IPS DF 6.9 (cell line): ENCODE measurements at places on chromosomes 4 and X.

DNA sequence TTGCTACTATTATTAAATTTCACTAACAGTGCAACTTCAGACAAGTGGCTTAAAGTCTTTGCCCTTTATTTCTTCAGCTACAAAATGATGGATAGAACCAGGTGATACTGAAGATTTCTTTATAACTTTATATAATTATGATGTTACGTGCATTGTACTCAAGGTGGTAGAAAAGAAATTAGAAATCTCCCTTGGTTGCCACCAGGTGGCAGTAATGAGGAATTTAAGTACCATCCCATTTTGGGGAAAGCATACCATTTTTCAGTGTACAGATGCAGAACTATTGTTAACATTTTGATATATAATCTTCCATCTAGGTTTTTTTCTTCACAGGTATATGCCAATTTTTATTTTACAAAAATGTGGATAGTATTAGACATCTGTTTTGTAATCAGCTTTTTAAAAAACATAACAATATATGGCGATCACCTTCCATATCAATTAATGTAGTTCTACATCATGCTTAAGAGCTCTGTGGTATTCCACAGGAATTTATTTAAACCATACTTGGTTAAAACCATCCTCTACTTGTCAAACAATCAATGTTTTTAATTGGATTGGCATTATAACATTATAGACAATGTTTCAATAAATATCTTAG, 37.7 kb upstream of the RAB33B start:
- H3K4me1 ChIP-seq: no peaks in the 10 kb centered on the region
- no peak overlapping the region for H3K27ac ChIP-seq
- no peaks in the 10 kb centered on the region for H3K36me3 ChIP-seq
- H3K4me3 ChIP-seq: no peak overlapping the region
- peak; percentile 13 for DNase-seq

DNA sequence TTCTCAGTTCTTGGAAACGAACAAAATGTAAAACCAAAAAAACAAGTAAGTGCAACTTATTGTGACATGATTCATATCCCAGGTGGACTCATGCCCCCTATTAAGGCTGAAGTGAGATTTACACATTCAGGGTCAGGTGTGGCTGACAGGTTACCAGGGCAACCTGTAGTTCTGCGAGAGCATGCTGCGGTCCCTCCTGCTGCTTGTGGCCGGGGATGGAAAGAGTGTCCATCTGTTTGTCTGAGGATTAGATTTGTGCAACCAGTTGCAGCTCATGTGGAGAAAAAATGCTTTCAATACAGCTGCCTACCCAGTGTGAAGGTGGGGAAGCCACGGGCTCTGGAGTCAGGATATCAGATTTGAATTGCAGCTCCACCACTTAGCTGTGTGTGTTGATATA, 78.8 kb downstream of the FAM184B start:
- no peak overlapping the region for H3K27ac ChIP-seq
- no peaks in the 10 kb centered on the region for H3K27me3 ChIP-seq
- no peak for DNase-seq
- H3K4me1 ChIP-seq: no peaks in the 10 kb centered on the region
- no peaks in the 10 kb centered on the region for H3K36me3 ChIP-seq

GRCh38 chrX:23235051-23235450, 99.6 kb upstream of the PTCHD1 start:
- no peak overlapping the region for H3K4me3 ChIP-seq
- no peak overlapping the region for H3K27ac ChIP-seq
- no peaks in the 10 kb centered on the region for H3K36me3 ChIP-seq
- H3K4me1 ChIP-seq: no peaks in the 10 kb centered on the region
- DNase-seq: no peak
- no peaks in the 10 kb centered on the region for H3K27me3 ChIP-seq

DNA sequence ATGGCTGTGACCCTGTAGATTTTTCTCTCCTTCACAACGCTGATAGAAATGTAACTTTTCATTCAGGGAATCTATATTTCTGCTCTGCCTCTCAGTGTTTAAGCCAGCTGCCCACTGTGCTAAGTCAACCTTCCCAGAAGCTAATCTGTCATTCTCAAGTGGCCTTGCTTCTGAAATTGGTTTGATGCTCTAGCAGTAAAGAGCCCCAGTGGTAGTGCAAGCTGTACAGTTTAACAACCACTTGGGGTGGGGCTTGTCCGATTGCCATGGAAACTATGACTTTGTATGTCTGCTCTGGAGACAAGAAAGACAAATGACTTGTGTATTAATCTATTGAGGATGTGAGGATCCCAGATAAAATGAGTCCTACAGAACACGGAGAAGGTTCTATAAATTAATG, 620.9 kb upstream of the GALNT7 start:
- no peaks in the 10 kb centered on the region for H3K36me3 ChIP-seq
- H3K27ac ChIP-seq: no peak overlapping the region
- H3K4me1 ChIP-seq: no peaks in the 10 kb centered on the region
- DNase-seq: no peak
- no peak overlapping the region for H3K4me3 ChIP-seq

GRCh38 chr4:26870576-26871262, 10.1 kb downstream of the STIM2 start:
- no peaks in the 10 kb centered on the region for H3K36me3 ChIP-seq
- H3K4me1 ChIP-seq: no peaks in the 10 kb centered on the region
- H3K27me3 ChIP-seq: no peaks in the 10 kb centered on the region
- H3K4me3 ChIP-seq: no peak overlapping the region
- H3K27ac ChIP-seq: no peak overlapping the region

DNA sequence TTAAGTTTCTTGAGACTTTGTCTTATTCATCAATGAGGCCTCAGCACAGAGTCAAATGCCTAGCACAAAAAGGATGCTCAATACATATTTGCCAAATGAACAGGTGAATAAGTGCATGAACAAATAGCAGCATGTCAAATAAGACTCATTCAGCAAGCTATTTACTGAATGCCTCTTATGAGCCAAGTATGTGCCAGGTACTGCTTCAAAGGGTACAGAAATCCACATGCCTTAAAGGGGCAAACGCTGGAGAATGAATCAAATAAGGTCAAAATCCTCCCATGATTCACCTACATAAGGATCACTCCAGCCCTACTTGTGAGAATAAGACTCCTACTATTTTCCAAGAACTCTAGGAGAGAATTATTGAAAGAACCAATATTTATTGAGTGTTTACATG, 260.2 kb upstream of the CPEB2 start:
- H3K27ac ChIP-seq: no peak overlapping the region
- peaks cover 2% of the 10 kb centered on the region; the same call in 1 of the 2 replicates for H3K4me1 ChIP-seq
- H3K27me3 ChIP-seq: no peaks in the 10 kb centered on the region
- no peaks in the 10 kb centered on the region for H3K36me3 ChIP-seq
- no peak for DNase-seq
- no peak overlapping the region for H3K4me3 ChIP-seq

DNA sequence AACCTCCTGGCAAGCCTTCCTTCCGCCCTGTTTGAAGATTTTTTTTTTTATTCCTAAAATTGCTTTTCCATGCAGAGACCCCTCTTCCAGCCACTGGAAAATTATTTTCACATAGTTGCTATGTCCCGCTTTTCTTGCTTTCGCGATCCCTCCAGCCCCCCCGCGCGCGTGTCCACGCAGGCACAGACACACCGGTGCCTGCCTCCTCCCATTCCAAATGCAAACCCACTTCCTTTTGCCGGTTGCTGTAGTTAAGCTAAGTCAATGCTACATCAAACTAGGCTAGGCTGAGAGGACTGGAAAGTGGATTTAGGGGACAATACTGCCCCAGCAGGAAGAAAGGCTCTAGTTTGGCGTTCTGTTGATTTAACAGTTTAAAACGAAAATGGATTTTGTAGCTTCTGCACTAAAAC, 111.0 kb downstream of the DHX15 start:
- DNase-seq: no peak
- peak overlapping the region; percentile 50; the same call in 1 of the 2 replicates for H3K4me3 ChIP-seq
- H3K36me3 ChIP-seq: no peaks in the 10 kb centered on the region
- H3K27ac ChIP-seq: no peak overlapping the region
- peaks cover 4% of the 10 kb centered on the region; the same call in 1 of the 2 replicates for H3K27me3 ChIP-seq

- no peaks in the 10 kb centered on the region for H3K27me3 ChIP-seq
- no peak overlapping the region for H3K4me3 ChIP-seq
- DNase-seq: no peak
- no peaks in the 10 kb centered on the region for H3K4me1 ChIP-seq
- H3K36me3 ChIP-seq: no peaks in the 10 kb centered on the region
Measured at GRCh38 chrX:55450259-55450658, 1.7 kb upstream of the MAGEH1 start.

DNA sequence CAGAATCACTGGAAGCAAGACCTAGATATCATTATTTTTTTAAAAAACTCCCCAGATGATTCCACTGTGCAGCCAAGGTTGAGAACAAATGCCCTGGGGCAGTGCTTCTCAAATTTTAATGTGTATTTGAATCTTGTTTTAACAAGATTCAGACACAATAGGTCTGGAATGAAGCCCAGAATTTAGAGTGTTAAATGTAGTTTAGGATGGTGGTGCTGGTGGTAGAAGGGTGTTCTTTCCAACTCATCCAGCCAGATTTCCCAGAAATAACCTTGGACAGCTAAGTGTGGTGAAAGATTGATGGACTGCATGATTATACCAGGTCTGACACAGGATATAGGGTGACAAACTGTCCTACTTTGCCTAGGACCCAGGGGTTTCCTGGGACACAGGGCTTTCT, 120.1 kb upstream of the MED14 start:
- no peak for DNase-seq
- no peaks in the 10 kb centered on the region for H3K4me1 ChIP-seq
- H3K4me3 ChIP-seq: no peak overlapping the region
- H3K27ac ChIP-seq: no peak overlapping the region

DNA sequence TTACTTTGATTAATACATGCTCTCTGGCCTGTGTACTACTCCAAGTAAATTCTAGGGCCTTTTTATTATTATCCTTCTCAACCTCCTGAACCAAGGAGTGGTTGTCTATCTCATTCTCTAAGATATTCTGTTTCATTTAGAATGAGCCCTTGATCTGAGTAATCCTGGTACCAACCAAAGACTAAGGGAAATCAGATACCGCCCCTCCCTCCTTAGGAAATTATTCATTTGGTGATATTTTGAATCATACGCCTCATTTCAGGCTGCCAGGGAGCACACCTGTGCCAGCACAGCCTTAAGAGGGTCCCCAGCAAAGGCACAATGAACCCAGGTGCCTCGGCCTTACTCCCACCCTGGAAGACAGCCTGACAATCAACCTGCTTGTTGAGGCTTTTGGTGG, 73.2 kb upstream of the STARD8 start:
- H3K4me3 ChIP-seq: no peak overlapping the region
- H3K36me3 ChIP-seq: no peaks in the 10 kb centered on the region
- no peak for DNase-seq
- H3K27me3 ChIP-seq: no peaks in the 10 kb centered on the region

DNA sequence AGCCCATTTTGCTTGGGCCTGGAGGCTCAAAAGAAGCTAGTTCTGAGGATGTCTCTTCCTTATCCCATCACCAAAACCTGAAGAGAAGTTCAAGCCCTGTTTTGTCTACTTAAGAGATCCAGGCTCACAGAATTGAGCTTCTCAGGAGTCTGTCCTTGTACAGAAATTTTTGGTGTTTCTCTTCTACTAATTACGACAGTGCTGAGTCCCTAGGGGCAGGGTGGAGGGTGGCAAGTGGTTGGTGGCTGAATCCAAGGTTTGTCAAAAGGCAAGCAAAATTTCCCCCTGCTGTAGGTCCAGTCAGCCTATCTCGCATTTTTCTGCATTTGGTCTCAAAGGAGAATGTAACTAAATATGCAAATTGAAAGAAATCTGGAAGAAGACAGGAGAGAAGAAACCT, 377.9 kb downstream of the SMARCA1 start:
- H3K4me3 ChIP-seq: no peak overlapping the region
- H3K27me3 ChIP-seq: no peaks in the 10 kb centered on the region
- no peaks in the 10 kb centered on the region for H3K36me3 ChIP-seq
- H3K4me1 ChIP-seq: no peaks in the 10 kb centered on the region

- H3K27ac ChIP-seq: no peak overlapping the region
- no peak overlapping the region for H3K4me3 ChIP-seq
- H3K36me3 ChIP-seq: no peaks in the 10 kb centered on the region
- no peak for DNase-seq
- H3K27me3 ChIP-seq: no peaks in the 10 kb centered on the region
Measured at GRCh38 chr4:8191136-8191747, 7.8 kb upstream of the SH3TC1 start.

DNA sequence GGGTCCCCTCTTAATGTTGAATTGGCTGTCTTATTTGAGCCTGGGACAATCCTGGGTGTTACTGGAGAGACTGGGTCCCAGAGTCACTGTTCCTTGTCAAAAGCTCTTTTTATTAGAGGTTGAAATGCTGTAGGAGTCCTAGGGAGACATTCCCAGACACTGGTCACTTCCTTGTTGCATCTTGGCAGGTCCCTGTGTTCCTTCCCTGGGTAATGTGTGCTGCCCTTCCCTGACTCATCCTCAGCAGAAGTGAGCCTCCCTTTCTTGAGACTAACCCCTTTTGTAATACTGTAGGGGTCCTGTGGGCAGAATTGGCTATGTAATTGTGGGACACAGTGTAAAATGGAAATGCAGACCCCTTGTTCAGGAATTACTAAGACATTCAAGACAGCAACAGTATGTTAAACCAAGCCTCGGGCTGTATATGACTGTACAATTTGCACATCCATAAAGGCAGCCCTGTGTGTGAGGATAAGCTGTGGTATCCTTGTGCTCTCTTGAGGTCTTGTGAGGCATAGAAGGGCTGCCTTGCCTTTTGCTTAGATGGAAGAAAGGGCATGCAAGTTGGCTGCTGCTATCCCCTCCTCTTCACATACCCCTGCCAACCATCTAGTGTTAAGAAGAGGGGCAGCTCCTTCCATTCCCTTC, 53.5 kb downstream of the DCLK2 start:
- no peaks in the 10 kb centered on the region for H3K27me3 ChIP-seq
- H3K4me3 ChIP-seq: no peak overlapping the region
- no peak for DNase-seq
- no peaks in the 10 kb centered on the region for H3K4me1 ChIP-seq
- H3K36me3 ChIP-seq: no peaks in the 10 kb centered on the region
- no peak overlapping the region for H3K27ac ChIP-seq

DNA sequence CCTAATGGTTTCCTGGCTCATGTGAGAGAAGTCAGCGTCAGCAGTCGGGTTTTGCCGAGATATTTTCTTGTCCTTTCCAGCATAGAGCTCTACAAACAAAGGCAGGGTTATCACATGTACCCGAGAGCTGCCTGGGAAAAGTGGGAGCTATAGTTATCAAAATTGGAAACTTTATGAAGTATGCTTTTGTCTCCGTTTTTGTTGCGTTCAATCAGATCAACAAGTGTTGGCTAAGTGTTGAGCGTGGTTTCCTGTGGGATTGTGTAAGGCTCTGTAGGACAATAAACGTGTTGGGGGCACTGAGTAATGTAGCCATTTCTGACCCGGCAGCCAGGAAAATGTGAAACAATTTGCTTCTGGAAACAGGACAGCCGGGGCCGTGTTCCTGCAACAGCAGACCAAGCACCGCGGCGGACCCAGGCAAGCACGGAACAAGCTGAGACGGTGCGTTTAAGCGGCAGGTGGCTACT, at the start of gene BMX:
Gene BMX, plus strand, starts transcription at position 311 of the 470 bp plus-strand sequence. CDS start 7,547 bp downstream, outside the sequence.
- no peak within 1 kb of the TSS for H3K27ac ChIP-seq
- no peak for DNase-seq
- H3K27me3 ChIP-seq: no peaks in the 10 kb centered on the region
- no peaks in the 10 kb centered on the region for H3K4me1 ChIP-seq
- H3K36me3 ChIP-seq: no peaks in the 10 kb centered on the region
- H3K4me3 ChIP-seq: no peak within 1 kb of the TSS

GRCh38 chrX:49162620-49163019, at the start of gene MAGIX:
Gene MAGIX (plus strand): TSS chrX:49162758. CDS start chrX:49162890, 132 bp downstream.
- DNase-seq: no peak
- no peaks in the 10 kb centered on the region for H3K36me3 ChIP-seq
- H3K4me1 ChIP-seq: no peaks in the 10 kb centered on the region

- H3K27me3 ChIP-seq: no peaks in the 10 kb centered on the region
- DNase-seq: no peak
- H3K36me3 ChIP-seq: no peaks in the 10 kb centered on the region
- H3K27ac ChIP-seq: no peak overlapping the region
- peaks cover 8% of the 10 kb centered on the region for H3K4me1 ChIP-seq
- H3K4me3 ChIP-seq: no peak overlapping the region
Measured at GRCh38 chrX:10049236-10049635, 82.1 kb downstream of the CLDN34 start.
